ENCODE measurements at places on chromosomes 1 and 21.

GRCh38 chr1:117633936-117634335 lies 28.1 kb downstream of the TENT5C start:
- no peak for DNase-seq

DNA sequence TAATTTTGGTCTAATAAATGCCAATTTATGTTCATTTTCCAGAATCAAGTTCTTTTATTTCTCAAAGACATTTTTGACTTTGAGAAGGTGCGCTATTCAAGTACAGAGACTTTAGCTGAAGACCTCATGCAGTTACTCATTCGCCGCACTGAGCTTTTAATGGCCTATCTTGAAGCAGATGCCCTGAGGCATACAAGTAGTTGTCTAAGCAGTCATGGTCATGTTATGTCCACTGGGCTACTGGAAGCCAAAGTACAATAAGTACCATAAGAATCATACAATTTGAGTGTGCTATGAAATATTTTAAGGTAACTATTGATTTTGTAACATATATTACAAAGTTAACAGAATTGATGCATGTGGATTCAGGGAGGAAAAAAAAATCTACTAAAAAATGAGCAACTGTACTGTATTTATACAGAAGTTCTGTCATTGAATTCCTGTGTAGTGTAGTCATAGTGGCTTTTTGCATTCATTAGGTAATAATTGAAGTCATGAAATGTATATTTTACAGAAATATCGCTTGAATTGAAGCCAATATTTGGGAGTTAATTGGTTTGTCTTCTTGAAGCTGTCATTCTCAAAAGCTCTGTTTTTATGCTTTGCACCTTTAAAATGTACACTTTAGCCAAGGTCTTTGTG lies 13.5 kb upstream of the NEXN start:
- DNase-seq: no peak

GRCh38 chr1:57404884-57405283 lies 19.0 kb downstream of the DAB1 start:
- no peak for DNase-seq

- DNase-seq: no peak
Observed at GRCh38 chr1:111424281-111424680, 3.3 kb downstream of the OVGP1 start.

GRCh38 chr1:220896092-220896491 lies 16.8 kb downstream of the HLX start:
- DNase-seq: no peak

GRCh38 chr1:165703648-165704047 lies 5.3 kb upstream of the ALDH9A1 start:
- no peak for DNase-seq

GRCh38 chr1:61953790-61954150 lies 211.5 kb downstream of the PATJ start:
- DNase-seq: no peak

- no peak for DNase-seq
Observed at GRCh38 chr1:209497729-209498128, 85.8 kb upstream of the CAMK1G start.

- DNase-seq: no peak
Observed at GRCh38 chr1:66684353-66684752, 67.9 kb upstream of the DYNLT5 start.

- DNase-seq: no peak
Observed at GRCh38 chr1:15236321-15236721, 10.7 kb upstream of the FHAD1 start.

DNA sequence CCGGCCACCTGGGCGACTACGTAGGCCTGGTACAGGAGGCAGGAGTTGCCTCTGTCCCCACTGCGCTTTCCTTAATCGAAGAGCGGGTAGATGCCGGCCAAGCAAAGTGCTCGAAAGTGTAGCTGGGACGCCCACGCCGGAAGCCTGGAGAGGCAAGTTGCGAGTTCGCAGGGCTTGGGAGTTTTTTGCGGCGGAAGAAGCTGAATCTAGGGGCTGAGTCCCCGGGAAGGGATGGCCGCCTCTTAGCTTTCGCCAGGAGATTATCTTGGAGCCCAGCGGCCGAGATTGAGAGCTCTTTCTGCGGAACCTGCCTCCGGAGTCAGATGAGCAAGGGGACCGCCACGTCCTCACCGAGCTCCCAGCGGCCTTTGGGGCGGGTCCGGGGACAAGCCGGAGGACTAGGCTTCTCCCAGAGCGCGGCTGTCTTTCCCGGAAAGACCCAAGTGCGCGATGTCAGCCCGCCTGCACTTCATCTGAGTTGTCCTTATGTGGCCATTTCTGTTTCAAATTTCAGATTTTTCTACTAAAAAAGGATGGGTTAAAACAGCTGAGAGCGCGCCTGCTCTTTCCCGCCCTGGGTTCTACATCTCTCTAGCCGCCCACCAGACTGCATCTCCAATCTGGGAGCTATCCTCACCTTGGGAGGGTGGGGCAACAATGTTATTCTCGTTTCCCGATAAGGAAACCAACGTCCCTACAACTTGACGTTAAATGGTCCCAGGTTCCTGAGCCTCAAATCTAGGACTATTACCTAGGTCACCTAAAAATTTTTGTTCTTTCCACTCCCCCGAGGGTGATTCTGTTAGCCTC lies 12.4 kb upstream of the TBX15 start:
- DNase-seq: no peak

DNA sequence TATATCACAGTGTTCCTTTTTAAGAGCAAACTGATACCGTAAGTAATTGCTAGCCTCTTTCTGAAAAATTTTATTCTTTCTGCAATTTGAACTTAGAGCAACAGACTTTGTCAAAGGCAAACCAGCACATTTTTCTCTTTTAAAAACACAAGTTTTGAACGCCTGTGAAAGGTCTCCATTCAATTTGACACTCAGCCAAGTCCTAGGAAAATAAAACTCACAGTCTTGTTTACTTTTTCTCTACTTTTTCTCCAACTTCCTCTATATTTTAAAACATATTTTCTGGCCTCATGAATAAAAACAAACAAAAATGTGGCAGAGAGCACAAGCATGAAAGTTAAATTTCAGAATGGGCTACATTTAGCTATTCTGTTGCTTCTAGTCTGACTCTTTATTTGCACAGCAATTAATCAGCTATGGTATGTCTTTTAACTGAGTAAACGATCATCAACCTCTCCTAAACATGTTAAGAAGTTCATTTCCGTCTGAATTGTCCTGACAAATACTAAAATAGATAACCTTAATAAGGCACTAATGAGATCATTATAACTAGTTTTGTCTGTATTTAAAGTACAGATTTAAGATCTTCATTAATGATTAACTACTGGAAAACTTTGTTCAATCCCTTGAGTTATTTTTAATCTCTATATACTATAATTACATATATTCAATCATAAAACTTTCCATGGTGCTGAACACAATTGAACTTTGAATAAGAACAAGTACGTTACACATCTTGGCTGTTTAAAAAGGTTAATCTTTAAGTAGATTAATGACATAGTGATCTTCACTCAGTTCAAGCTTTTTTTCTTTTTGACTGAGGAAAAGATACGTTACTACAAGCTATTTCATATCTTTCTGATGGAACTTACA lies 550.6 kb downstream of the PTBP2 start:
- DNase-seq: no peak
